ENCODE measurements at places on chromosomes 13 and 19. TPM values are rescaled to one million over a fixed set of nuclear protein-coding genes. Genes with fewer than 3 reads are reported as not detected.

The EBI3 gene
- 1.7 TPM for total RNA-seq

The EFNB2 gene
- 4.0 TPM for total RNA-seq

The KCNRG gene
- total RNA-seq: 0.70 TPM

The GEMIN7 gene
- 21.4 TPM for total RNA-seq

The ZSCAN1 gene
- not detected for total RNA-seq

The GJB6 gene
- not detected for total RNA-seq

The TMEM221 gene
- 0.85 TPM for total RNA-seq

The LRRC8E gene
- total RNA-seq: 3.9 TPM

The PRTN3 gene
- total RNA-seq: not detected

The IZUMO4 gene
- total RNA-seq: 0.82 TPM

The PRR19 gene
- total RNA-seq: 8.3 TPM

The RAB20 gene
- total RNA-seq: 6.6 TPM

The TOMM40 gene
- 47.9 TPM for total RNA-seq

The SMAD9 gene
- total RNA-seq: 7.8 TPM

The ALDH16A1 gene
- 25.3 TPM for total RNA-seq

The TNFSF9 gene
- 1.8 TPM for total RNA-seq

The TRPM4 gene
- total RNA-seq: 27.5 TPM

The C5AR1 gene
- total RNA-seq: not detected

The GPR4 gene
- total RNA-seq: 1.5 TPM

The TMIGD2 gene
- 0.23 TPM for total RNA-seq

The SPRED3 gene
- 0.35 TPM for total RNA-seq

The NLRP11 gene
- total RNA-seq: not detected

The NECTIN2 gene
- 76.9 TPM for total RNA-seq
